ENCODE measurements at places on chromosomes 11 and 22. TPM values are rescaled to one million over a fixed set of nuclear protein-coding genes. Genes with fewer than 3 reads are reported as not detected.

NAALADL1 gene
- 8.5 TPM for total RNA-seq

DNA sequence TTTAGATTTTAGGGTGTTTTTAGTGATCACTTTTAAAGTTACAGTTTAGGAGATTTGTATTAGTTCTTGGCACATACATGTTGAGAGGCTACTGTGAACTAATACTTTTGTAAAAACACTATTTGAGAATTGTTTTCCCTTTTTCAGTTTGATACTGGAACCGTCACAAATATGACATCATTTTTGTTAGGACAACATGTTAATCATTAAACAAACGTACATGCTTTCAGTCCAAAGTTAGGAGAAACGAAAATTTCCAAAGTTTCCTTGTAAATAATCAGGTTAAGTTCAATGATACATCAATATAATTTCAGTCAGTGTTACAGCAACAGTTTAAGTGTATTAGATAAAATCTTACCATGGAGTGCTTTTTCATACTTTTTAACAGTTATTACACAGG is 53.1 kb downstream of the SPECC1L start:
- DNase-seq = no peak

OR4A16 gene
- not detected for total RNA-seq

C22orf31 gene
- not detected for total RNA-seq

IRAG1 gene
- not detected for total RNA-seq

GRCh38 chr11:103946793-103947545 is 89.5 kb upstream of the DDI1 start:
- DNase-seq = no peak

SLC25A18 gene
- total RNA-seq = not detected

GRCh38 chr11:2399488-2400068 is 972 bp upstream of the TSSC4 start:
- peak; percentile 31 for DNase-seq

AGBL2 gene
- total RNA-seq = 1.3 TPM
